Cortex of kidney (tissue), 1 donor: ENCODE measurements at places on chromosomes 5 and 9.

DNA sequence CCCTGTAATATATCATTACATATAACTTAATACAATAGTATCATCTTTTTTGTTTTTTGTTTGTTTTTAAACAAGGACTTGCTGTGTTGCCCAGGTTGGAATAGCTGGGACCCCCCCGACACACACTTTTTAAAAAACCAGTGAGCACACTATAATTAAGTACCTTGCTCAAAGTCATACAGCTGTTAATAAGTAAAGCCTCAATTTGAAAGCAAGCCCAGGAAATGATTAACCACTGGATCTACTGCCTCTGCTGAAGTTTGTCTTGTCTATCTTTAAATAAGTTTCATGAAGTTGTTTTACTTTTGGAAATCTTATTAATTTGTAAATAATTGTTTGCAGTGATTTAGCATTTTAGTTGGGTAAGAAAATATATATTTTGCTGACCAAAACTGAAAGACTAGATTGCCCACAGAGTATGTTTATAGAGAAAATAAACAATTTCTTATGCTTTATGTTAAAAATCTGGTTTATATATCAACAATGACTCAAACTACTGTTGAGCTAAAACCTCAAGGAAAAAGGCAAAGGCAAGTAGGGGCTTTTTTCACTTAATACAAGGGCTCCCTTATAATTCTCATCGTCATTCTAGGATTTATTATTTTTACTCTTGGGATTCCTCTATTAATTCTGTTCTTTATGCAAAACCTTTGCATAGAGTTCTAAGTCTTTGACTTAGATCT, 5.8 kb upstream of the CARNMT1 start:
- no peak for DNase-seq

GRCh38 chr5:34648840-34649158, 7.3 kb upstream of the RAI14 start:
- no peak for DNase-seq

DNA sequence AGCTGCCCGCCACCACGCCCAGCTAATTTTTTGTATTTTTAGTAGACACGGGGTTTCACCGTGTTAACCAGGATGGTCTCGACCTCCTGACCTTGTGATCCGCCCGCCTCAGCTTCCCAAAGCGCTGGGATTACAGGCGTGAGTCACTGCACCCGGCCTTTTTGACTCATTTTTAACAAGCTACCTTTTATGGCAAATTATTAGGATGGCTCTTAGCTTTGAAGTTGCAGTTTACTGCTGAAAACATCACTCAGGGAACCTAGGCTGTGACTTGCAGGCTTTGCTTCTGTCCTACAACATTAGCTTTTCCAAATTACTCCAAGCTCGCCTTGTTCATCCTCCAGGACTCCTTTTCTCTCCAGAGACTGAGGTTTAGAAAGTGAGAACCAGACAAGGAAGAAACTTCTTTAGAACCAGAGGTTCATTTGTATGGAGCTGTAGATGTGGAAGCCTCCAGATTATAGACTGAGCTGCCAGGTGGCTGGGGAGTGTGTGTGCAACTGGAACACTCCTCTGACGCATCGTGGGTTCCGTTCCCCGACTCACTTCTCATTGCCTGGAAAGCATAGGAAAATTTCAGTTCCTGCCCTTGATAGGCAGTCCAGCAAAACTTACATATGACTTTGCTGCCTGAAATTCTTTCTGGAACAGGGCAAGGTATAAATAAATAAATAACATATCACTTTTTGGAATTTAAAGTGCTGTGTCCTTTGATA, 23.8 kb upstream of the SPTAN1 start:
- DNase-seq = no peak

GRCh38 chr5:171272996-171273970, 35.8 kb upstream of the TLX3 start:
- DNase-seq = no peak

GRCh38 chr5:80487444-80487828, 464 bp upstream of the FAM151B start:
- DNase-seq = no peak

GRCh38 chr9:8857926-8858595, 1058.5 kb upstream of the DMAC1 start:
- no peak for DNase-seq

GRCh38 chr5:151743530-151743929, 14.9 kb downstream of the ATOX1 start:
- no peak for DNase-seq

DNA sequence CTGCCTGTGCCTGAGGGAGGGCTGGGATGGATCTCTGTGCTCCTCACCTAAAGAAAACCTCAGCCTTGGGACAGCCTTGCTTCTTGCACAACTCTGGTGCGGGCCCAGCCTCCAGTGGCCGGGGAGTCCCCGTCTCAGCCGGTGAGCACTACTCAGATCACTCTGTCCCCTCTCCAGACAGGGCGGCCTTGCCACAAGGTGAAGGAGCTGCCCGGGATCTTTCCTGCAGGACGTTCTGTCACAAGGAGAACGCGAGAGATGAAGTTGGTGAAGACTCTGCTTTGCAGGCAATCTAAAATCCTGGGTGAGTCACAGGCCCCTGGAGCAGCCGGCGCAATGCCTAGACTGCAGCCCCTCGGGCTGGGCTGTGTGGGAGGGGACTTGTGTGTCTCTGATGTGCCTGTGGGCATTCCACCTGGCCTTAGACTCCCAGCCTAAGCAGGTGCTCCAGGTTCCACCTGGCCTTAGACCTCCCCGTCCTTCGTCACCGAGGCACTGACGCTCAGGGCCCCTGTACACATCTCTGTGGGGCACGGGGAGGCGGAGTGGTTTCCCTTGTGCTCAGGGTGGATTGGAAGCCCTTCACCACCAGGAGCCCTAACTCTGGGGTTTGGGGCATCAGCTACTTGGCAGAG, 15.2 kb upstream of the IRX4 start:
- no peak for DNase-seq

- DNase-seq = no peak
These were observed 859 bp downstream of the RETREG1 start for GRCh38 chr5:16615741-16616535.

DNA sequence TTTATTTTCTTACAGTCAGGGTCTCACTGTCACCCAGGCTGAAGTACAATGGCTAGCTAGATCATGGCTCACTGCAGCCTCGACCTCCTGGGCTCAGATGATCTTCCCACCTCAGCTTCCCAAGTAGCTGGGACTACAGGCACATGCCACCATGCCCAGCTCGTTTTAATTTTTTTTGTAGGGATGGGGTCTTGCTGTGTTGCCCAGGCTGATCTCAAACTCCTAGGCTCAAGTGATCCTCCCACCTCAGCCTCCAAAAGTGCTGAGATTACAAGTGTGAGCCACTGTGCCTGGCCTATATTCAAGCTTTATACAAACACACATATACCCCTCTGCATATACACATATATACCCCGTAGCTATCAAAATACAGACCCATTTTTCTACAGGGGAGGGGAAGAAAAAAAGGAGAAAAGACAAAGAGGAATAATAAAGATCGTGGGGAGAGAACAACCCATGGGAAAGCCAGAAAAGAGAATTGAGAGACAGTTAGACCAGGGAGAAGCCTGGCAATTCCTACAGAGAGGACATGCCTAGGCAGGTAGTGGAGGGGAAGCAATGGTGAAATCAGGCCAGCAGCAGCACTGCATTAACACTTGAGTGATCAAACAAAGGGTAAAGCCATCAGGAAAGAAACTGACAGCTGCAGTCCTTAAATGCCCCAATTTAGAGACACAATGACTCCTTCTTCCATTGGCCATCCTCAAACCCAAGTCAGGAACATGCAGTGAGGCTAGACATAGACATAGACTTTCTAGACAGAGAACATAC, 102.7 kb downstream of the EFNA5 start:
- DNase-seq = no peak

DNA sequence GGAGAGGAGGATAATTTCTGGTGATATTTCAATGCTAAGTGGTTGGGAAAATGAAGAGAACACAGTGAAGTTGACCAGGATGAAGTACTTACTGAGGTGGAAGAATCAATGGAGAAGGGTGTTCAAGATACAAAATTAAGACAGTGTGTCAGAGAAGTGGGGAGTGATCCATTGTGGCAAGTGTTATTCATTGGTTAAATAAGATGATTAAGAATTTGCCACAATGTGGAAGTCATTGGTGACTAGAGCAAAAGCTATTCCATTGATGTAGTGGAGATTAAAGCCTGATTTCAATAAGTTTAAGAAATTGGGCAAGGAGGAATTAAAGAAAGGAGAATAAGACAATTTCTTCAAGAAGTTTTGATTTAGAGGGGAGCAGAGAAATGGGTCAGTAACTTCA, 118.9 kb downstream of the GHR start:
- DNase-seq = no peak

DNA sequence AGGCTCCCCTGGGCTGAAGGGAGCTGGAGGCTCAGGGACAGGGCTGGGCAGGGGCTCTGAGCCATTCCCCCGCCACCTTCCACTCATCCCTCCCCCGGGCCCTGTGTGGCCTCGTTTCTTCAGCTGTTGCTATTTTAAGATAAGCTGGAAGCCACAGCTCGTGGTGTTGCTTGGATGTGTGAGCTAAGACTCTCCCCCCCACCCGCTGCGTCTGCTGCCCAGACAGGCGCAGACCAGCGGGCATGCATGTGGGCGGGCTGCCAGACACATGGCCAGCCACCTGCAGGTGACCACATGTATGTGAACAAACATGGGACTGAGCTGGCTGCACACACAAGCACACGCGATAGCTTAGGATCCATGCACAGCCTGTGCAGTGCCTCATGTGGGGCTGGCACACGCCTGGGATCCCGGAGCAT, 8.7 kb downstream of the SNCB start:
- DNase-seq = no peak

DNA sequence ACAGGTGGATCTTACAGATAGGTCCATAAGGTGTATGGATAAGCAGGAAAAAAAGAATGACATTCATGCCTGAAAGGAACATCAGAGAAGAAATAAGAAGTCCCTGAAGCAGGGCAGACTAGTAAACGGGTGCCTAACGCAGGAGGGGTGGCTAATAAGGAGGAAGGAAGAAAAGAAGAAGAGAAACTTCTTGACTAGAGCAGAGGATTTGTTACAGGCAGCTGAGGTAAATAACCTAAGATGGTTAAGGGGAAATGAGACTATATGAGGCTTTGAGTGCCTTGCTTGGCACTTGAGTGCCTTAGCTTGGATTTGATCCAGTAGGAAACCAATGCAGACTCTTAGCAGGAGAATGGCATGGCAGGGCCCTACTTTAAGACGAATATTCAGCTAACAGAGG, 313.5 kb upstream of the PDE4D start:
- no peak for DNase-seq

DNA sequence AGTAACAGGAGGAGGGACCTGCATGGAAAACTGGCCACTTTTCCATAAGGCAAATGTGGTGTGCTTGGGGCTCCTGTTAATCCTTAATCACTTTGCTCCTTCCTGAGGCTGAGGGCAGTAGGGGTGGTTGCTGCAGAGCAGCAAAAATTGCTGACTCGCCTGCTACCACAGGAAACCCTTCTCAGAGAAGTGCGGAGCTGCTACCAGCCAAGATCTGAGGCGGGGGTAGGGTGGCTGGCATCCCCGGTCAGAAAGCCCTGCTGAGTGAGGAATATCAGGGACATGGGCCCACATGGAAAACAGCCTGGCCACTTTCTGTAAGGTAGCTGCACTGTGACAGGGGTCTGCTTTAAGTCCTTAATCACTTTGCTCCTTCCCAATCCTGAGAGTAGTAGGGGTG, 192.4 kb upstream of the GHR start:
- DNase-seq = no peak

DNA sequence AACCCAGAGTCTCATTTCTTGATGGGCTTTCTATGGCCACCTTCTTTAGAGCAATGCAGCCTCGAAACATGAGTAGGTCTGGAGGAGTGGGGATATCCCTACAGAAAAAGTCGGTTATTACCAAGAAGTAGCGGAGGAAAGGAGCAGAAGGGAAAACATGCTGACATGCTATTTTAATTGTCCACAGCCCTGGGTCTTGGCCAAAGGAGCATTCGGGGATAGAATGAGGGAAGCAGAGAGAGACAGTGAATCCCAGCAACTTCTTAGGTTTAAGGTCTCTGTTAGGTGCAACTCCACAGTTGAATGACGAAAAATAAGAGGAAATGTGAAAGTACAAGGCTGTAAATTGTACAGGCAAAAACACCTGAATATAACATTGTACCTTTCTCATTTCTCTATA, 506.7 kb upstream of the CDH18 start:
- DNase-seq = no peak

GRCh38 chr5:61974680-61975079, 331.3 kb upstream of the KIF2A start:
- DNase-seq = no peak

GRCh38 chr5:72452515-72453245, 54.5 kb downstream of the ZNF366 start:
- no peak for DNase-seq

DNA sequence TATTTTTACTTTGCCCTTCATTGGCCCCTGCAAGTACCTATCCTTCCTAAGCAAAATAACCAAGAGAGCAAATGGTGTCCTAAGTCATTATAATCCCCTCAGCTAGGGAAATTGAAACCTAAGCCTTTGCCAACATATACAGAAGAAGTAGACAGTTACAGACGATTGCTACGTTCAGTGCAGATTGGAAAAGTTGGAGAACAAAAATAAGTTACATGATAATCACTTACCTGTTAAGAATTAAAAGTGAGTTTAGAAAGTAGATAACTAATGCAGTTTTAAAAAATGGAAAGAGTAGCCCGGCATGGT, 244.8 kb downstream of the MPDZ start:
- no peak for DNase-seq

GRCh38 chr9:98518556-98518955, 190.2 kb downstream of the GABBR2 start:
- no peak for DNase-seq

DNA sequence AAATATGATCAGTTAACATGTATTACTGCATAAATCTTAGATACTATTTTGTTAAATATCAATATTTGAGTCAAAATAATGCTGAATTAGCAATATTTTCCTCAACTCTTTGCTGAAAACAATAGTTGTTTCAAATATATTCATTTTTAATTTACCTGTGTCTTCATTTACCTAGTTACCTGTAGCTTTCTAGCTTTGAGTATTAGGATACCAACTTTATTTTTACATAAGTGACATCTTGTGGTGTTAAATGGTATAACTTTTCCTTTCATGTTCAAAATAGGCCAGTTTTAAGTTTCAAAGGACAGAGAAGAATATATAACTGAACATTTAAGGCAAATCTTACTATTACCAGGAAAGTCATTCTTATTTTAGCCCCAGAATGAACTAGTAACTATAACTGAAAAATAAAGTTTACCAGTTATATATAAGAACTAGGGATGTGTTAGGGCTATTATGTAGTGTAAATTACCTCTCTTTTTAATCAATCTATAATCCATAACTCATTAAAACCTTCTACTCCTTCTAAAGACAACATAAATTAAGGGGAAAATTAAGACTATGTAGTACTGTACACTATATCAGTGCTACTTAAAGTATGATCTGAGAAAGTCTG, 25.3 kb downstream of the AP3B1 start:
- DNase-seq = no peak

GRCh38 chr5:173689171-173689736, 72.8 kb upstream of the BOD1 start:
- no peak for DNase-seq

DNA sequence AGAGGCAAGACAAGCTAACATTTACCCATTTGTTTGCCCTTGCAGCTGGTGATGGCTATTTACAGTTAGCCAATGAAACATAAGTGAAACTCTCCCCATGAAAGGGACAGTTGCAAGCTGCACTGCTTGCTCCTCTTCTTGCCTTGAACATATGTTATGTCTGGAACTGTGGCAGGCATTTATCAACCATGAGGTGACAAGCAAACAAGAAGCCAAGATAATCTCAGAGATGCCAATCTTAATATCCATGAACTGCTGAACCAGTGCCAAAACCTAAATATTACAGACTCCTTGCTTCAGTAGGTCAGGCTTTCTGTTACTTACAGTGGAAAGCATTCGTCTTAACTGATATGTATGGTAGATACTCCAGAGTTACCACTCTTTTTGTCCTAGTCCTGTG, 133.4 kb downstream of the ACTBL2 start:
- DNase-seq = no peak
